ENCODE measurements at places on chromosomes 13 and 19.

- DNase-seq, result no peak
Observed at GRCh38 chr19:51531349-51532315, at the start of gene SIGLEC6. SIGLEC6 (minus strand) TSS chr19:51531670; CDS start chr19:51531648, 22 bp downstream.

GRCh38 chr13:43078399-43078798 lies 55.0 kb downstream of the DNAJC15 start:
- no peak for DNase-seq

DNA sequence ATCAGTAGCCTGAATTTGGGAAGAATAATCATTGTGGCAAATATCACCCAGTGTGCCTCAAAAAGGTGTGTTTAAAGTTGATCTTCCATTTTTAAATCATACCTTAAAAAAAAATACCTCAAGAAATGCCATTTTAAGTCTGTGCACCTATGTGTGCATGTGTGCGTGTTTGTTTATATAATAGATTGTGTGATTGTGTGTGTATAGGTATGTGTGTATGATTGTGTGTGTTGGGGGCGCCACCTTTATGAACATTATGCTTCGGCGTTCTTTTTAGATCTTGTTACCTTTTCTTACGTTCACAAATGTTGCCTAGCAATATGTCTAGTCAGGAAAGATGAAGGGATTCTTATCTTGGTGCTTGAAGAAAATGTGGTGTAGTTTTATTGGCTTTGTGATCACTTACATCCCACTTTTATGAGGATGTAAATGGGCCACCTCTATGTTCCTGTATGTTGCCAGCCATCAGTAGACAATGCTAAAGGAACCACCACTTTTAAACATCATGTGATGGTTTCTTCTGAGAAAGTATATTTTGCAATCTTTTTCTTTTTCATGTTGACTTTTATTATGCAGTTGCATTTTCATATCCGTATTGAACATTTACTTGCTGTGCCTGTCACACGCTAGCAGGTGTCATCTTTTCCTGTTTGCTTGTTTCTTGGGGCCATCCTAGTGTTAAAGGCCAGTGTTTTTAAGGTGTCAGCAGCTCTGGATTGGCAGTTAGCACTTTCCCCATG lies 2.2 kb upstream of the IRS2 start:
- no peak for DNase-seq

GRCh38 chr13:80881942-80882445 lies 541.1 kb upstream of the SPRY2 start:
- no peak for DNase-seq

GRCh38 chr19:18291019-18291524 lies 9.7 kb upstream of the JUND start:
- no peak for DNase-seq

DNA sequence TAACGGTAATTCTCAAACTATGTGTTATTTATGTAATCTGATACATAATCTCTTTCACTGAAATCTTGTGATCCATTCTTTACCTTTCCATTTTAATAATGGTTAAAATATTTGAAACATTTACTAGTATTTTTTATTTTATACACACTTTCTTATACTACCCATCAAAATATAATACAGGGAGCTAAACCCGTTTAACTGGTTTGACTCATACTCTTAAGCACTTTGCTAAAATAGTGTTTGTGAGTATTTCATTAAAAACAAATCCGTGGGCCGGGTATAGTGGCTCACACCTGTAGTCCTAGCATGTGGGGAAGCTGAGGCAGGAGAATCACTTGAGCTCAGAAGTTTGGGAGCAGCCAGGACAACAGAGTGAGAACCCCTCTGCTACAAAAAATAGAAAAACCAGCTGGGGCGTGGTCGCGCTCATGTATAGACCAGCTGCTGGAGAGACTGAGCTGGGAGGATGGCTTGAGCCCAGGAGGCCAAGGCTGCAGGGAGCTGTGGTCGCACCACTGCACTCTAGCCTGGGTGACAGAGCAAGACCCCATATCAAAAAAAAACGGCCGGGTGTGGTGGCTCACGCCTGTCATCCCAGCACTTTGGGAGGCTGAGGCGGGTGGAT lies 43.8 kb upstream of the DCUN1D2 start:
- DNase-seq, result no peak

DNA sequence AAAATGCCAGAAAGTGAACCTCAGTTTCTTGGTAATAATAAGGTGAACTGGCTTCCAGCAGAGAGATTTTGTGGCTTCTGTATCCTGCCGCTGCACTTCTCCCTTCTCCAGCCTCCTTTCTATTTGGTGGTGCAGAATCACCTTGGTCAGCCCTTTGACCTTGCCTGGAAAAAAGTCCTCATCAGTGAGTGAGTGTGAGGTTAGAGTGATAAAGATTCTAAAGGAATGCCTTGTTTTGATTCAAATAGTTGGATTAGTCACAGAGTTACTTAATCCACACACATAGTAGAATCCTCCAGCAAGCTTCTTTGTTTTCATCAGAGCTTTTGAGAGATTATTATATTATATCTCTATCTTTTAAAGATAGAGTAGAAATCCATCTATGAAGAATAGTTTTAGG lies 140.9 kb downstream of the KCNRG start:
- peak; percentile 74 for DNase-seq

GRCh38 chr19:31591258-31591657 lies 242.0 kb upstream of the TSHZ3 start:
- DNase-seq, result no peak

GRCh38 chr19:55251341-55252081 lies 7.3 kb downstream of the PPP6R1 start:
- DNase-seq, result peak; percentile 77

DNA sequence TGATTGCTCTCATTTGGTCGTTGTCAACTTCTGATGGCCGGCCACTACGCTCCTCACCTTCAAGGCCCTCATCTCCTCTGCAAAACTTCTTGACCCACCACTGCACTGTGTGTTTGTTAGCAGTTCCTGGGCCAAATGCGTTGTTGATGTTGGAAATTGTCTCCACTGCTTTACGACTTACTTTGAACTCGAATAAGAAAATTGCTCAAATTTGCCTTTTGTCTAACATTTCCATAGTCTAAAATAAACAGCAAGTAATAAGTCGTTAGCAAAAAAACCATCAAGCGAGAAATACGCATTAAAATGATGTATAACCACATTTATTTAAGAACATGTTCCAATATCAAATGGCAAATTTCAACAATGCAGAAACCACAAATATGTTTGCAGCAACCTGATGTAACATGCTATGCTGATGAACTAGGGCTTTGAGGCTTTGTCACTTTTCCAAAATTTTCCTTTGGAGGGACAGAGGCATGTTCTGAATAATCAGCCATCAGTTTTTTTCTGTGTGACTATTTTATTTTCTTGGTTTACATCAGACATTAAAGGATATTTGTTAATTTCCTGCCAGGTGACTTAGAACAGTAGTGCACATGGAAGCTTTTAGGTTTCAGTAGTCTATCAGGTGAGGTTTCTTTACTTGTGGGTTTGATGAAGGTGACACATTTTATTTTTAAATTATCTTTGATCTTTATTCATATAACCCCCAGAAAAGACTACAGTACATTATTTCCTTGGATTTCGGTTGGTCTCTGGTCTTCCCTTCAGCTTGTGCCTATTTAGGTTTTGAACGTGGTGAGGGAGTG lies 74.7 kb upstream of the TEX29 start:
- DNase-seq, result no peak

DNA sequence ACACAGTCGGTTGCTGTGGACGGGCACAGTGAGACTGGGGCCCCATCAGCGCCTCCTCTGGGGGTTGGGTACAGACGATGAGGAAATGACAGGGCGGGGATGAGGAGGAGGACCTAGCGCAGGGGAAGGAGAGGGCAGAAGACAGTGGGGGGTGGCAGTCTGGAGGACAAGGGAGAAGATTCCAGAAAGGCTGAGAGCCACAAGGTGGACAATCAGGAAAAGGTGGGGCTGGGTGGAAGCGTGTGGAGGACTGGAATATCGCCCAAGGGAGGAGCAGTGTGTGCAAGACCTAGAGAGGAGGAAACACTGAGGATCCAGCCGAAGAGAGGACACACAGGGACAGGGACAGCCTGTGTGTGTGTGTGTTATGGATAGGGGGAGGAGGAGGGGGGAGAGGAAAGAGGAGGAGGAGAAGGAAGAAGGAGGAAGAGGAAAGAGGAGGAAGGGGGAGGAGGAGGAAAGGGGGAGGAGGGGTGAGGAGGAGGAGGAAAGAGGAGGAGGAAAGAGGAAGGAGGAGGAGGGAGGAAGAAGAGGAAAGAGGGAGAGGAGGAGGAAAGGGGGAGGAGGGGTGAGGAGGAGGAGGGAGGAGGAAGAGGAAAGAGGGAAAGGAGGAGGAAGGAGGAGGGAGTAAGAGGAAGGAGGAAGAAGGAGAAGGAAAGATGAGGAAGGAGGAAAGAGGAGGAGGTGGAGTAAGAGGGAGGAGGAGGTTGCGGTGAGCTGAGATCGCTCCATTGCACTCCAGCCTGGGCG lies 15.8 kb upstream of the GARIN5A start:
- DNase-seq, result no peak
